Activated CD4-positive, alpha-beta T cell treated with anti-CD3 and anti-CD28 coated beads, Interleukin-2, amount 10 ng/mL, durations not matched to agents 7 days and 5 days (primary cell): ENCODE measurements at places on chromosomes 4 and X.

DNA sequence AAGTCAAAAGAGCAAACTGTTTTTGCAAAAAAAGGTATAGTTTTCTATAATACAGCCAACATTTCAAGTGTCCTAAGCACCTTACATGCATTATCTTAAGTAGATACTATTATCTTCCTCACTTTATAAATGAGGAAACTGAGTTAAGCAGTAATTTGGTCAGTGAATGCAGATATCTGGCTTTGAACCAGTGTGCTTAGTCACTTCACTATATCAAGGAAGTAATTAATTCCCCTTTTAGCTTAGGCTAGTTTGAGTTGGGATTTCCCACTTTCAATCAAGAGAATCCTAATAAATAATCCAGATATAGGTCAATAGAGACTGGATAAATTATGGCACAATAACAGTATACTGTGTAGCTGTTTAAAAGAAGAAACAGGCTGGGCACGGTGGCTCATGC, 14.8 kb downstream of the SPINK2 start:
- H3K27me3 ChIP-seq, result peaks cover 2% of the 10 kb centered on the region
- H3K4me3 ChIP-seq, result no peak overlapping the region
- DNase-seq, result no peak
- H3K27ac ChIP-seq, result no peak overlapping the region

- H3K27ac ChIP-seq, result no peak overlapping the region
- H3K4me1 ChIP-seq, result no peaks in the 10 kb centered on the region
- no peak overlapping the region for H3K4me3 ChIP-seq
- no peaks in the 10 kb centered on the region for H3K36me3 ChIP-seq
- no peaks in the 10 kb centered on the region for H3K27me3 ChIP-seq
Measured at GRCh38 chrX:80282535-80282934, 137.7 kb upstream of the TENT5D start.

DNA sequence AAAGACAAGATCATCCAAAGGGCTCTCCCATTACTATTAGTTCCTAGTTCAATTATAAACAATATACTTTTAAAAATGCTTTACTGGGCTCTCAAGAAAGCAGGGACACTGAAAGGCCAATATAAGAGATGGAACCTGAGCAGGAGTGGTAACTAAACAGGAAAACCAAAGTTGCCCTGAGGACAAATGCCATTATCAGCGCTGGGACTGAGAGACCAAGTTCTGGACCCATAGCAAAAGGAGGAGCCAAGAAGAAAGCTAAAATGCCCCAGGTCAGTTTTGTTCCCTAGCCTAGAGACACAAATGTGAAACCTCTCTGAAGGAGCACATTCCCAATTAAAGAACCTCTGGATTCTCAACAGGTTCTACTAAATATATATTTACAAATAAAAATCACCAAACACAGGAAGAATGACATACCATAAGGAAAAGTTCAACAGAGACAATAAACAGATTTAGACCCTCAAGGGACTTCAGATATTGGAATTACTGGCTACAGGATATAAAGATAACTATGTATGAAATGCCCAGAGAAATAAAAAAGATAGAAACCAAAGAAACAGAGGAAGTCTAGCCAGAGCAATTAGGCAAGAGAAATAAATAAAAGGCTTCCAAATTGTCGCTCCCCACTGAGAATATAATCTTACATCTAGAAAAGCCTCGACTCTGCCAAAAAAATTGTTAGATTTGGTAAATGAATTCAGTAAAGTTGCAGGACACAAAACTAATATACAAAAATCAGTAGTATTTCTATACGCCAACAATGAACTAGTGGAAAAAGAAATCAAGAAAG, 67.1 kb downstream of the KLHL8 start:
- H3K27me3 ChIP-seq, result no peaks in the 10 kb centered on the region
- H3K36me3 ChIP-seq, result no peaks in the 10 kb centered on the region
- no peaks in the 10 kb centered on the region for H3K4me1 ChIP-seq
- no peak overlapping the region for H3K27ac ChIP-seq

DNA sequence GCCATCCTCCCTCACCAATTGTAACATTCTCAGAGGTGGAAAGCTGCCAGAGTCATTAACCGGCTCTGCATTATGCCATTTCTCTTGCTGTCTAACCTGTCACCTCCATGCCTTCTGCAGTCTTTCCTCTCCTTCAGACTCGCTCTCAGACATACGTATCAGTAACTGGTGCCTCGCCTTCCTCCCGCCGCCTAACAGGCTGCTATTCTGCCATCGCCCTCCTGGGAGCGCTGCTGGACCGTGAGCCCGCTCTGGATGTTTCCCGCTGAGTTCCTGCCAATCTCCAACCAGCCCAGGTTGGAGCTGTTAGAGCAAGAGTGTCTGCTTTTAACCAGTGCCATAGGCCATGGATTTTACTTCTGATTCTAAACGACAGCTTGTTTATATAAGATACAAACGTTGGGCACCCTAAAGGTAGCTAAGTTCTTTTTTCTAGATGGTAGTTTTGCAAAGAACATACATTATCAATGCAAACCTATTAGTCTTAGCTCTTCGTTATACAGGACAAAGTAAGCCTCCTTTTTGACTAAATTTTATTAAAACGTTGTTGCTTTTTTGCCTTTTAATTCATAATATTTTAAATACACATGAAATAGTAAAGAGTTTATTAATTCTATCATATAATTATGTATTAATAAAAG, 59.5 kb upstream of the NEIL3 start:
- no peaks in the 10 kb centered on the region for H3K36me3 ChIP-seq
- no peak overlapping the region for H3K4me3 ChIP-seq
- DNase-seq, result peak; percentile 72
- peaks cover 11% of the 10 kb centered on the region for H3K4me1 ChIP-seq
- no peak overlapping the region for H3K27ac ChIP-seq
- H3K27me3 ChIP-seq, result peaks cover 12% of the 10 kb centered on the region

- H3K27me3 ChIP-seq, result no peaks in the 10 kb centered on the region
- no peak overlapping the region for H3K4me3 ChIP-seq
- no peak overlapping the region for H3K27ac ChIP-seq
- H3K4me1 ChIP-seq, result no peaks in the 10 kb centered on the region
Measured at GRCh38 chrX:6029014-6029413, 199.7 kb downstream of the NLGN4X start.

DNA sequence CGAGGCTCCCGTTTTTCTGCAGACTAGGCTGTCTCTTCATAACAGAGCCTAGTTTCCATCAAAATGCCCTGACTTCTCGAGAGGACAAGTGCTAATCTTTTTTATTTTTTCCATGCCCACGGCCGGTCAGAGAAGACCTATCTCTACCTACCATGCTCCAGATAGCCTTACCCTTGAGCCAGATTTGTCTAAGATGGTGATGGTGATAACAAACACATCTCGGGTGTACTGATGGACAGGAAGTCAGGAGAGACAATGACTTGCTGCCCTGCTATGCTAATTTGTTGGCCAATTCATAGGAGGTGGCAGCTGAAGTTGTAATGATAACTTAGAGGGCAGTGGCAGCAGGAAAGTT, 42.2 kb upstream of the NKRF start:
- no peak for DNase-seq
- peak overlapping the region; percentile 62 for H3K27ac ChIP-seq
- no peak overlapping the region for H3K4me3 ChIP-seq
- H3K4me1 ChIP-seq, result peaks cover 39% of the 10 kb centered on the region
